Stimulated activated naive B cell treated with anti-CD40 and anti-IgM and Interleukin-4, amounts not matched to agents 10 μg/mL and 1 μg/mL and 100 μg/mL, for 72 hours (primary cell): ENCODE measurements at places on chromosomes 7 and 10.

GRCh38 chr7:144584726-144585125 is 181.2 kb upstream of the NOBOX start:
- DNase-seq, result no peak

GRCh38 chr10:11488126-11488525 is 123.3 kb downstream of the USP6NL start:
- DNase-seq, result no peak

DNA sequence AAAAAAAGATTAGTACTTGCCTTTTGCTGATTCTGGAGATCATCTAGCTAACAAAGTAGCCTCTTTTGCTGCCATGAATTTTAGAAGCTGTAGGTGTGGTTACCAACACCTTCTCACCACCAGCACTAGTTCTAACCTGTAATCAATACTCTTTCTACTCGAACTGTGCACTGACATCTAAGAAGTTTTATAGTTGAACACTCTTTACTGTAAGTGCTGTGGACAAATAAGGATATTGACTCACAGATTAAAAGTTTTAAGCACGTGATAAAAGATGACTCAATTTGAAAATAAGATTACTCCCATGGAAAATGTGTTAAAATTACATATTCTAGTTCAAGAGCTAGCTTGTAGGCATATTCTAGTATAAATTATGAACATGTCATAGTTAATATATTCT is 89.9 kb downstream of the REEP3 start:
- no peak for DNase-seq

DNA sequence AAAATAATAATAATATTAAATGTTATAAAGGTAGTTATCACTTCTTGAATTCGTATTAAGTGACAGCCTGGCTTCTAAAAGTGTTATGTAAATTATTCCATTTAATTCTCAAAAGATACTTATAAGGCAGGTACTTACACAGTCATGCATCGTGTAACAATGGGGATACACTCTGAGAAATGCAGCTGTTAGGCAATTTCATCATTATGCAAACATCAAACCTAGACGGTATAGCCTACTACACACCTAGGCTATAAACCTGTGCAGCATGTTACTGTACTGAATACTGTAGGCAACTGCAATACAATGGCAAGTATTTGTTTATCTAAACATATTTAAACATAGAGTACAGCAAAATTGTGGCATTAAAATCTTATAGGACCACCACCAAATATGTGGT is 1.5 kb downstream of the IFIT1 start:
- no peak for DNase-seq

- no peak for DNase-seq
These were observed 71.2 kb upstream of the COL13A1 start for GRCh38 chr10:69730251-69731156.

- DNase-seq, result peak; percentile 94
These were observed at the start of gene LMTK2 for GRCh38 chr7:98106647-98107312. Gene LMTK2 (plus strand): TSS chr7:98106862. CDS start chr7:98107178, 316 bp downstream.

DNA sequence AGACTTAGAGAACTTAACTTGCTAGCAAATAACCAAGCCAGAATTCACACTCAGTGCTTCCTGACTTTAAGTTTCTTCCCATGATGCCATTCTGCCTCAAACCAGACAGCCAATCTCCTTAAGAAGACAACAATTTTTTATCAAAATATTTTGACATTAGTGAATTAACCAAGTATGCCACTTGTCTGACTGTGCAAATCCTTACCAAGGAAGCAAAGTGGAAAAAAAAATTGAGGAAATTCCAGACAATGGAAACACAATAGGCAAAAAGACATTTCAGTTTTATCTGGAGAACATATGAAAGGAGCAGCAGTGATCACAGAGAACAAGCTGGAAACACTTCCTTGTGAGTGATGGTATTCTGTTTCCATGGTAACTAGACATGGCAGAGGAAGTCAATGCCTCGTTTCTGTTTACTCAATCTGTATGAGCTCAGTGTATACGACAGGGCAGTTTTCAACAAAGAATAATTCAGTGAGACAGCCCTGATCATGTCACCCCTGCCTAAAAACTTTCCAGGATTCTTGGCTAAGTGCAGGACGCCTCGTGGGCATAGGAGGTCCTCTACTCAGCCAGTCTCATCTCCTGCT is 114.2 kb downstream of the DYNC1I1 start:
- DNase-seq, result no peak

DNA sequence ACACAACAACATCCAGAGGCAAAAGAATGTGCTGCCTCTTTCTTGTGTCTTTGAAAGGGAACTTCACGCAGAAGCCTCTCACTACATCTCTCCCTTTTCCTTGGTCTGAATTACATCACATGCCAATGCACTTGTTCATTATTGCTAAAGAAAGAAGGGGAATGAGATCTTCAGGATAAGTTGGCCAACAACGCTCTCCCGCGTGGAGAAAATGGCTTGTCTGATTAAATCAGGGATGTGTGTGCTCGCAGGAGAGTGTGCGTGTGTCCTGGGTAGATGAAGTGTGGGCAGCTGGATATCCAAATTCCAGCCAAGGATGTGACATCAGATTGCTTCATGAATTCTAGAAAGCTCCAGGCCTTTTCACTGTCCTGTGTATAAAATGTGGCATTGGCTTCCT is 541.6 kb upstream of the FZD8 start:
- no peak for DNase-seq

DNA sequence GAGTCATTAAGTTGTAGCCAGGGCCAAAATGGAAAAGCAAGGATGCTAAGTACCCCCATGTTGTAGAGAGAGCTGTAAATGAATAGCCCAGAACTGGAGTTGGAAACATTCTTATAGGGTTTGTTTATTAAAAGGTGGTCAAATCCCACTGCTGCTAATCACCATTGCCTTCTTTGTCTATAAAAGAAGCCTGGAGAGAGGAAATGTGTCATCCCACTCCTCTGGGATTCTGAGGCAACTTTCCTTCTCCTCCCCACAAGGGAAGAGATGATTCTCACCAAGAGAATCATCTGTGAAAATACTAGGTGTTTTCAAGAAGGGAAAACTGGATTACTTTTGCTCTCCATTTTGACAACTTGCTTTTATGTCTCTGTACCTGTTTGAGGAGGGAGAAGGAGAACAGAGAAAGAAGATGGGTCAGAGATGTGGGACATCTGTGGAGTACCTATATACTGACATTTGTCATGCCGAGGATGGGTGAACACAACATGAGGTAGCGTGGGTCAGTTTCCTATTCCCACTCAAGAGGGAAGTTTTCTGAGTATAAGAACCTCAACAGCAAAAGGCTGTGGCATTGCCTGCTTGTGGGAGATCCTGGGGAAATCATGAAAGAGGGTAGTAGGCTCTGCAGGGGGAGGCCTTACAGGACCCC is 262.2 kb downstream of the KIF20B start:
- DNase-seq, result no peak

DNA sequence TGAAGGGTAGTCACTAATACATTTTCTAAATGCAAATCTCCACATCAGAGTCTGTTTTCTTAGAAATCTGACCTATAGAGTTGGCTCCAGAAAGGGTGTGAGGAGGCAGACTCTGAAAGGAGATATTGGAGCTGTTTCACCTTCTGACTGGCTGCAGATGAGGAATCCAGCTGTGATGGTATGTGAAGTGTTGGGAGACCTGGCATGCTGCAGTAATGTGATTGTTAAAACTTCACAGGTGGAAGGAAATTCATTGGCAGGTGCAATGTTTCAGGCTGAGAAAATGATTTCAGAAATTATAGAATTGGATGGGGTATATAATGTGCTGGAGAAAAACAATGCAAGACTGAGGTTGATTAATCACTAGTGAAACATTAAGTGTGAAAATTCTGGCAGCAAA is 1134.0 kb upstream of the LRRN3 start:
- DNase-seq, result no peak

GRCh38 chr7:94324380-94325121 is 70.1 kb upstream of the COL1A2 start:
- DNase-seq, result no peak

DNA sequence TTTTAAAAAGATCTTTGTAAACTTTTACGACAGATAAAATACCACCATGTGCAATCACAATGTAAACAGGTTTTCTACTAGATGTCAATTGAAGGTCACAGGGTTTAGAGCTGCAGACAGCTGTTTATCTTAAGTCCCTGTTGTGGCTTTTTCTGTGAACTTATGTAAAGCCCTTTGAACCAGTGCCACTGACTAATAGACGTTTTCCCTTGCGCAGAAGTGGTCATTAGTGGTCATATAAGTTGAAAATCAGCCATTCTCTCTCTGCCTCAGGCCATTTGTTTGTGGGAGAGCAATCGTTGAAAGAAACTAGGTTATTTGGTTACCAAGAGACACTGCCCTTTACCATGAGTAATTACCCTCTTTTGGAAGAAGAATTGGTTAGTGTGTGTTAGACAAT is 23.9 kb downstream of the CACNB2 start:
- DNase-seq, result no peak

DNA sequence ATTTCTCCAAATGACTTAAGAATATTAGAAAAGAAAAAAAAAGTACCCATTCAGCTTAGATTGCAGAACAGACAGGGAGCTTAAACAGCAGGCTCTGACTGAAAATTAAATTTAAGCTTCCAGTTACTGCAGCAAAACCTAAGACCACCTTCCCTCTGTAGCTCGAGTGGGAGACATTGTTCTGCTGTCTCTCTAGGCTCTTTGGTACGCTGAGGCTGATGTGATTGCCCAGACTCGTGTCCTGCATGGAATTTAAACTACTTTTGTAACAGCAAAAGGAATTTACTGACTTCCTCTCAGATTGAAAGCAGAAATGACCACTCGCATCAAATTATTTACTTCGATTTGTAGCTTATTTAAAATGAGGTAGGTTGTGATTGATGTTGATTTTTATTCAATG is 124.6 kb downstream of the LRRTM3 start:
- DNase-seq, result no peak

- DNase-seq, result no peak
These were observed 48.5 kb downstream of the TAX1BP1 start for GRCh38 chr7:27788437-27788836.

- no peak for DNase-seq
These were observed 77.5 kb upstream of the CUX1 start for GRCh38 chr7:101739775-101740398.

DNA sequence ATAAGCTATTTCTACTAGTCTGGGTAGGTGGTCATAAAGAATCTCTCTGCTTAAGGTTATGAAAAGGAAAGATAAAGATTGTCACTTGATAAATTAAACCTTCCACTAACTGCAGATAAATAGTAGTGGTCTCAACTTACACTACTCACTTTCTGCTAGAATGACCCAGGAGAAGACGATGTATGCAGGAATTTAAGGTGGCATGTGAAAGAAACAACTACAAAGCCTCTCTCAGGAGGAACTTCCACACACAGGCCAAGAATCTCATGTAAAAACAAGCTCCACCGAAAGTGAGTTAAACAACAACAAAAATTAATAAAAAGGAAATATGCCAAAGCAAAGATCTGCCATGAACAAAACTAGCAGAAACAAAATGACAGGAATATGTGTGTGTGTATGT is 165.4 kb downstream of the CDC14C start:
- DNase-seq, result no peak

DNA sequence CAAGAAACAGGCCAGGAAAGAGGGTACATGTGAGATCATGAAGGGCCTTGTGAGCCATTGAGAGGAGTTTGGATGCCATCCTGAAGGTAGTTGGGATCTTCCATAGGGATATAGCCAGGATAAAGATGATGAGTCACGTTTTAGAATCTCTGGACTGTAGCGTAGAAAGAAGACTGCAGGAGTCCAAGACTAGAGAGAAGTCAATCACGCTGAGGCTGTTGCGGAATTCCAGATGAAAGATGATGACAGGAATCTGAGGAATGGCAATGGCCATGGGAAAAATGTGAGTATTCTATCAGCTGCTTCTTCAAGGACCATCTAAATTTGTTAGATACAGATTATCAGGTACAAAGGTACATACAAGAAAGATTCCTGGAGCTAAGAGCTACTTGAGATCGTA is 711.3 kb downstream of the GRM8 start:
- DNase-seq, result no peak

DNA sequence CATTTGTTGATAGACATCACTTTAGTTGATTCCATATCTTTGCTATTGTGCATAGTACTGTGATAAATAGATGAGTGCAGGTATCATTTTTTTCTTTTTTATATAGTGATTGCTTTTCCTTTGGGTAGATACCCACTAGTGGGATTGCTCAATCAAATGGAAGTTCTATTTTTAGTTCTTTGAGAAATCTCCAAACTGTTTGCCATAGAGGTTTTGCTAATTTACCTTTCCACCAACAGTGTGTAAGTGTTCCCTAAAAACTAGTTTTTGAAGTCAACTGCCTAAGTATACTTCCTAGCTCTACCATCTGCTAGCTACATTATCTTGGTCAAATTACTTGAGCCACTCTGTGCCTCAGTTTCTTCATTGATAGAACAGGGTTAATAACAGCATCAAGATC is 31.5 kb upstream of the RSBN1L start:
- no peak for DNase-seq

DNA sequence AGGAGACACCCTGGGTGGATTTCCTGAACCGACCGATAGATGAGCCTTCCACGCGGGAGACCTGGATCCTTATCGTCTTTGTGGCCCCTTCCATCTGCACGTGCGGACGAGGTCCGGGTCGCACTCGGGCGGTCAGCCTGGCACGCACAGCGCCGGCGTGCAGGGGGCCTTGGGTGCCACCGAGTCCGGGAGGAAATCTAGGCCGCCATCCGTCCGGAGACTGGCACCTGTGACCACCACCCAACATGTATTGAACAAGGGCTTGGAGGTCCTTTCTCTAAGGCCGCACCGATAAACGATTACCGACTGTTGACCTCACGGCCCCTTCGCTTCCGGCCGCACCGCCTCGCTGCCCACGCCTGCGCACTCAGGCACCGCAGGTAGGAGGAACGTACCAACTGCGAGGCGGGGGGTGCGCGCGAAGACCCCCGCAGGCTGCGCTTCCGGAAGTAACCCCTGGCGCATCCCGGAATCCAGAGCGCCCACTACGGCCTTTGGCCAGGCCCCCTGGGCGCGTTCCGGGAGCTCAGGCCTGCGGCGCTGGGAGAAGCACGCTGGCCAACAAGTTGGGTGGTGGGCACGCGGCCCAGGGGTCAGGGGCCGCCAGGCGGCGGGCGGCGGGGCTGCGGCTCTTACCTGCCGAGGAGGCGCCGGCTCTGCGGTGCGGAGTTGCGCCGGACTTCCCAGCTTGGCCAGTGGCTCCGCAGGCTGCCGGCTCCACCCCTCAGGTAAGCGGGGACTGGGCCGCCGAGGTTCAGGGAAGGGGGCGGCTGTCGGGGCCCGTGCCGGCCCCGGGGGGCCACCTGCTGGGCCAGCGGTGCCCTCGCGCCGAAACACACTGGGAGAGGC is at the start of the genes ACTR3C and LRRC61:
Gene ACTR3C (minus strand): TSS at position 713 of the 849 bp plus-strand sequence. CDS start 28,249 bp downstream, outside the sequence.
Gene LRRC61 (plus strand): TSS at position 523 of the 849 bp plus-strand sequence. CDS start 13,507 bp downstream, outside the sequence.
- peak; percentile 63 for DNase-seq

- no peak for DNase-seq
These were observed 72.0 kb downstream of the KAT6B start for GRCh38 chr10:74898201-74898976.

GRCh38 chr10:130188195-130189175 is 52.3 kb downstream of the GLRX3 start:
- DNase-seq, result no peak

- no peak for DNase-seq
These were observed 115.0 kb downstream of the TMEM26 start for GRCh38 chr10:61338146-61338545.

- no peak for DNase-seq
These were observed 30.4 kb downstream of the TMEM270 start for GRCh38 chr7:73891178-73891885.

GRCh38 chr10:85741626-85742300 is 624.8 kb downstream of the GRID1 start:
- no peak for DNase-seq
